ENCODE measurements at places on chromosomes 7 and 10. TPM values are rescaled to one million over a fixed set of nuclear protein-coding genes. Genes with fewer than 3 reads are reported as not detected.

The CCNY gene
- 44.3 TPM for total RNA-seq

DNA sequence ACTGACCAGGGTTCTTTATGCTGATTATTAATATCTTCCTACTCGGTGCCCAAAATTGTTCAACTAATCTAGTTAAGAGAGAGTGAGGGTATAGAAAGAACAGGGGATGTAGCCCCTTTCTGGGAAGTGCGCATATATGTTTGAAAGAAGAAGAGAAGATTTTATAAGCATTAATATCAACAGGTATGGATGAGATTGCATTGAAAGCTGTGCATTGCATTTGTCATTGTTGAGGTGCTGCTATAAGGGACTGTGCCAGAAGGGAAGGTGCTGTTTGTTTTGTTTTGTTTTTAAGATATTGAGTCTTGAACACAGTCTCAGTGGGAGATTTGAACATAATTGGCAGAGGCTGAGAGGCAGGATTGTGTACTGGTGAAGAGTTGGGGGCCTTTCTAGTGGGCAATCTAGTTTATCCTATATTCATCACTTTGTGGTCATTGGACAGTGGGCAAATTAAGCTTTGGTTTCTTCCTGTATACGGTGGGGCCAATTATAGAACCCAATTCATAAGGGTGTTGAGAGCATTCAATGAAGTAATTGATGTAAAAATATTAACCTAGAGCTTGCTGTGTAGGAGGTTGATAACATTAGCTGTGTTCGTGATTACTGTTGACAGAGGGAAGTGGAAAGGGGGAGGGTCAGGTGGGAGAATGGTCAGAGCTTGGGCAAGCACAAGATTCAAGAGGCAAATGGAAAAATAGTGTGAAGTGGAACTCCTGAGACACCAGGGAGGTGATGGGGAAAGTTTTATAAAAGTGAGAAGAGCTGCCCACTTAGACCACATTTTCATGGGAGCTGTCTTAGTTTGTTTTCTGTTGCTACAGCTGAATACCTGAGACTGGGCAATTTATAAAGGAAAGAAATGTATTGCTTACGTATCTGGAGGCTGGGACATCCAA lies 19.9 kb upstream of the PCGF5 start:
- no peak for DNase-seq

The NT5C2 gene
- 81.4 TPM for total RNA-seq

- no peak for DNase-seq
These were observed 523.6 kb downstream of the PTPRN2 start for GRCh38 chr7:158063850-158064610.

The OR6V1 gene
- 1.7 TPM for total RNA-seq

DNA sequence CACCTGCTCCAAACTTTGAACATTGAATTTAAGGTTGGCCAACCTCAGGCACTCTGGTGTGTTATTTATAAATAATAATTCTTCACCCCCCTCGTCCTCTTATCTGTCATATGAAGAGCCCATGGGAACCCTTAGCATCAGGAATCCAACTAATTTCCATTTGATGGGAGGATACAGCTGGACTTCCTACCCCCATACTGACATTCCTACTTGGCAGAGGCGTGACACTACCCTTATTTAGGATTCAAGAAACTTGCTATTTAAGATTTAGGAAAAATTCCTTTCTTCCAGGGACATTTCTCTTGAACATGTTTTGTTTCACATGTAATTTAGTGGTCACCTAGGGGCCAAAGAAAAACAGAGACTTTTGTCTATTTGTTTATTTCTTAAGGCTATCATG lies 171.9 kb upstream of the NRP1 start:
- DNase-seq, result no peak

DNA sequence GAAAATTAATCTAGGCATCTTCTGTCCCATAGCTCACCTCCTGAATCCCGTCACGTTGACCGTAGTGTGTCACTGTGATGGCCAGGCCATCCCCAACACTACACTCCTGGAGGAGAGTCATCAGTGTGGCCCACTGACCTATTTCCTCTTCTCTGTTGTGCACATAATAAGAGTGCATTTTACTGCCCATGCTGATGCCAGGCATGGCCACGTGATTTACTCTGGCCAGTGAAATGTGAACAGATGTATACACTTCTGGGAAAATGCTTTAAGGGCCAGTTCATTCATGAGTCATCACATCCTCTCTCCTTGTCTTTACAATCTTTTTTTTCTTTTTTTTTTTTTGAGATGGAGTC lies 101.9 kb upstream of the PIP4K2A start:
- DNase-seq, result no peak

GRCh38 chr10:129796710-129797420 lies 167.2 kb downstream of the EBF3 start:
- no peak for DNase-seq

The PWWP2B gene
- 9.1 TPM for total RNA-seq

DNA sequence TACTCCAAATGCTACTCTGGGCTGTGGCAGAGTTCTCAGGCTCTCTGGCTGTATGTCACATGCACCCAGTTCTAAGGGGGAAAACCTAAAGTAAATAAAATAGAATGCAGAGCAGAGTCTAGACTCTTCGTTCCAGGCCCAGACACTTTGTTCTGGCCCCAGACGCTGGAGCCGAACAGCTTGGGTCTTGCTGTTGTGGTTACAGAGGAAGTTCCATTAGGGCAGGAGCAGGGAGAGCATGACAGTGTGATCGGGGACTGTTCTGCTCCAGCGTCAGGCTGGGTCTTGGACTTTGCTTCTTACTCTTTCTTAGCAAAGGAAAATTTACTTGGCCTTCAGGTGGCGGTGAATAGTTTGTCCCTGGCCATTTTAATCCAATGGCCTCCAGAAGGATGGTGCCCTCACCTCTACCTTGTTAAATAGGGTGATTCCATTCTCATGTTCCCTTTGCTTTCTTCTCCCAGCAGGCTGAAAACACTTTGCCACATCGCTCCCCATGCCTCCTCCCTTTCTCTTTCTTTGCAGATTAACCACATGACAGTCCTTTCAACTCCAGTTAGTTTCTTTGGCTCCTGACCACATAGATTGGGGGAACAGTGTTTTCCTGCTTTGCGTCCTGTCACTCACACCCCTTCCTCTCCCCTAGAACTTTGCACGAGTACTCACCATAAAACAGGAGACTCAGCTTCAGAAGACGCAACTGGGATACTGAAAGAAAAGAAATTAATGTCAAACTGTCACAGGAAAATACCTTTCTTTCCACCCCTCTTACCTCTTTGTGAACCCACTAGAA lies 730.8 kb downstream of the SUGCT start:
- DNase-seq, result no peak

DNA sequence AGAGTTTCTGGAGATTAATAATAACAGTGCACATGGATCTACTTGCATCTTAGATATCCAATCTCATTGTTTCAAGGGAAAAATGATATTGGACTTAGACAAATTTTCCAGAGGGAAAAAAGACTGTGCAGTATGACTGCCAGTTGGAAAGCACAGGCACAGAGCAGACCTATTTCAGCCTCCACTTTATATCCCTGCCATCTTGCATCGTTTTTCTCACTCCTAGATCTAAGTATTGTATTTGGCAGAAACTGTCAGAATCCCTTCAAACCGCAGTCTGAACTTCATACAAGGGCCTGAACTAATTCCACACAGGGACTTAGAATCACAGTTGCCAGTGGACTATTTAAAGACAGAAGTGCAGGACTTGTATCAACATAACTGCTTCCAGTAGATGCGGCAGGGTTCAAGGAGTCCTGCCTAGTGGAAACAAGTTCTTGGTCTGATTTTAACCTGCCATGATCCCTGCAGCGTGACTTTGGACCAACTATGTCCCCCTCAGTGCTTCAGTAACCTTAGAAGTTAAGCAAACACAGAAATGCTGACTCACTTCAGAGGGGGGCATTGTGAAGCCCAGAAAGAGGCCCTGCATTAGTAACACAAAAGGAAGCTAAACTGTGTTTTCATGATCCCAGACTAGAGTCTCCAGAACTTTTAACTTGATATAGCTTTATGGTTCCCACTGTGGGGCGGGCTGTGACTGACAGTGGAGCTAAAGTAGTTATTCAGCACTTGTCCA lies 95.7 kb upstream of the PALS2 start:
- peak; percentile 62 for DNase-seq

DNA sequence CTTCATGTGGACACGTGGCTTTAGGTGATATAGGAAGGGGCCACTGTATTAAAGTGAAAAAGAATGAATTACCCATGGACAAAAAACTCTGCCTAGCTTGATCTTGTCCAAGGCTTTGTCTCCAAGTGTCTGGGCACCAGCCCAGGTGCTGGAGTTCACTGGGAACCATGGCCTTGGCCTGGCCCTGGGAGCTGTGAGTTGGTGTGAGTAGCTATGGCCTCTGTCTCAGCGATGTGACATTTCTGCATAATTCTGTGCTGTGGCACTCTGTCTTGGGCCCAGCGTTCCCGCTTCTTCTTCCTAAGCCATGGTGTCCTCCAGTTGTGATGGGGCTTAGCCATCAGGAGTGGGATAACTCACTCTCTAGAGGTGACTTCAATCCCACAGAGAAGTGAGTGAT lies 119.0 kb upstream of the PPP2R2D start:
- DNase-seq, result no peak

GRCh38 chr7:141685285-141686023 lies 16.5 kb downstream of the DENND11 start:
- DNase-seq, result no peak

- no peak for DNase-seq
These were observed 197.6 kb upstream of the ZNF32 start for GRCh38 chr10:43846187-43846680.

- no peak for DNase-seq
These were observed 32.4 kb downstream of the ANXA11 start for GRCh38 chr10:80172896-80173295.

The TBC1D12 gene
- 44.5 TPM for total RNA-seq

- no peak for DNase-seq
These were observed 242.2 kb upstream of the IGFBP3 start for GRCh38 chr7:46163246-46163645.

DNA sequence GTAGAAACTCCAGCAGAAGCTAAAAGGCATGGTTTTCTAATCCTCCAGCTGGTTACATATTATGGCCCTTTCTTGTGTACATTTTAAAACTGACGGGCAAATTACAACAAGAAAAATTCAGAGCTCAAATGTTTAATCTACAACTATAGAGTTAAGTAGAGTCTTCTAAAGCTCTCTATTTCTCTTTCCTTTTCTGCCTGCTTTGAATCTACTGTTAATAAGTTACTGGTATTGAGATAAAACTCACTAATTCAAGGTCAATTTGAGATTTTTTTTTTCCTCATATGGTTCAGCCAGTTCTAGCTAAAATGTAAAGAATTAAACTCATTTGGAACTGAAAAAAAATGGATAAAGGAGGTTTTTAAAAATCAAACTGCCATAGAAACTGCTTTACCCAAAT lies 1.6 kb upstream of the PRSS37 start:
- no peak for DNase-seq

GRCh38 chr7:81691199-81691821 lies 78.5 kb downstream of the HGF start:
- DNase-seq, result no peak

The ACBD7 gene
- 1.9 TPM for total RNA-seq

The EXOC4 gene
- total RNA-seq, result 81.9 TPM

DNA sequence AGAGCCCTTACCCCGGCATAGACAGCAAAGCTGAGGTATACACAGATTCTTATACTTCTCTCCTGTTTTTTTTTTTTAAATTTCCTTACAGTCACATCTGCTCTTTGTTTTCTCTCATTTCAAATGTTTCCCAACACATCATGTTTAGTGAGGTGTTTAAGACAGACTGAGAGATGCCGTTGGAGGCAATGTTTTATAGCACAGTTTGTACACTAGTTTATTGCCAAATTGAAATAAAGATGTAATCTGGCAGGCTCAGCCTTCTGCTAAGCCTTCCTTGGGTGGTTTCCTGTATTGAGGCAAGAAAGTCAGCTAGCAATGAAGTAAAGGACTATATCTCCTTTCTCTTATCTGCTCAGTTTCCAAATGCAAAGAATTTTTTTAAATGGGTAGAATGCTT lies 393.4 kb downstream of the SORCS1 start:
- peak; percentile 59 for DNase-seq

The INA gene
- 1.4 TPM for total RNA-seq

DNA sequence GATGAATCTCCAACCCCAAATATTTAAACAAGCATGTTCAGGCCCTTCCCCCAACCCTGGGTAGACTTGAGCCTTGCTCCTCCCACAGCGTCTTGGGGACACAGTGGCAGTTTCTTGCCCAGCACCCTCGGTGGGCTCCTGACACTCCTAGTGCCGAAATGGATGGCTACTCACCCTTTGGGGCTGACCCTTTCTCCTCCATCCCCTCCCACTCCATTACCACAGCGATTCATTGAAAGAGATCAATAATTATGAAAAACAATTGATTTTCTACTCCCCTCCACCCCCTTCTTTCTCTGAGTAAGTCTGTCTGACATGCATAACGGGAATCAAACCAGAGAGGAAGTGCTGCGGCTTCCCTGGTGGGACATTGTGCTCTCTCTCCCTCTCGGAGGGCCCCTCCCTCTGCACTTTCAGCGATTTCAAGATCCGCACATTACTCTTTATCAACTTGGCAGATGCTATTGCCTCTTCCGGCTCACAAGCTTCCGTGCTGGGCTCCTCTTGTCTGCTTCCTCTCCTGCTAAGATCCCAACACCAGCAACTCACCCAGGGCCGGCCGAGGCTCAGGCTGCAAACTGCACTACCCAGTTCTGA lies 79.0 kb upstream of the PLXNA4 start:
- DNase-seq, result peak; percentile 77

GRCh38 chr10:43110338-43111071 lies 27.7 kb upstream of the CSGALNACT2 start:
- DNase-seq, result peak; percentile 91

The CACNB2 gene
- 16.1 TPM for total RNA-seq

All from umbilical cord (tissue), 2 donors.